ENCODE measurements at places on chromosomes 7 and 10. TPM values are rescaled to one million over a fixed set of nuclear protein-coding genes. Genes with fewer than 3 reads are reported as not detected.

DNA sequence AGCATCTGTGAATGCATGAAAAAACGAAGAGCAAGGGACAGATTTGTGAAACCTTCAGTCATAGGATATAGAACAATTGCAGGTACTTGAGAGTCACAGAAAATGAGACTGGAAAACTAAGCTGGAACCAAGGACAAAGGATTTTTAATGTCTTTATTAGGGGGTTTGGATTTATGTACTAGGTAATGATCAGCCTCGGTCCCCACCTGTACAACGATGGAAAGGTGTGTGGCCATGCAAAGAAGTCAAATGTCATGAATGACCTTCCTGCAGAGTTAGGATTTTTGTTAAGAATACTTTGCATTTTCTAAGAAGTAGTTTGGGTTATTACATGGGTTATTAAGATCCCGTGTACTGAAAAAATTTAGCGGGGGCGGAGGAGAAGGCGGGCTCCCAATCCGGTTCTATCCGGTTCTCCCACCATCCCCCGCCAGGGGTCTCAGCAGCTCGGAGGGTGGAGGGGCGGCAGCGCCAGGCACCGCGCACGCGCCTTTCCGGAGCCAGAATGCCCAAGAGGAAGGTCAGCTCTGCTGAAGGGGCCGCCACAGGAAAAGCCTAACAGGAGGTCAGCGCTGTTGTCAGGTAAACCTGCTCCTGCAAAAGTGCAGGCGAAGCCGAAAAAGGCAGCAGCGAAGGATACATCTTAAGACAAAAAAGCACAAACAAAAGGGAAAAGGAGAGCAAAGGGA, 327.5 kb upstream of the PLXDC2 start:
- peak; percentile 76 for DNase-seq

- DNase-seq: no peak
Observed at GRCh38 chr7:129244220-129244619, 19.4 kb downstream of the AHCYL2 start.

Gene CFAP70
- total RNA-seq: 1.5 TPM

Gene STRIP2
- total RNA-seq: 16.2 TPM

DNA sequence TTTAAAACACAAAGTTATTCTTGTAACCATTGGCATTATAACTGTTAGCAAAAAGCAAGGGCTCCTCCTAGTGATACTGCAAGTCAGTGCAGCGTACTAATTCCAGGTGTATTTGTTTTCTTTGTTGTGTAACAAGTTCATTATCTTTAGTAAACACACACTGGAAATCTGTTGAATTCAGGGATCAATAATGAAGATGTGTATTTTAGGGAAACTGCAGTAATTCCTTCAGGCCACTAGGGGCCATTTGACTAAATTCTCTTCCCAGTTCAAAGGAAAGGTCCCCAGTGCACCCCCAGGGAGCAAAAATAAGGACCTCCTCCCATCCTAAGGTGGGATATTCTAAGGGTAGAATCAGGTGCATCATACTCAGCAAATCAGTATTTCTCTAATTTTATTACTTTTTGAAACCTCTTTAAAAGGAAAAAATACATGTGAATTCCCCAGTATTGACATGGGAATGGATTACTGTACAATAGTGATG, 158.6 kb upstream of the LYZL1 start:
- DNase-seq: no peak

- no peak for DNase-seq
Observed at GRCh38 chr7:107173191-107173590, 4.4 kb downstream of the HBP1 start.

GRCh38 chr10:93826355-93826754, 67.4 kb upstream of the SLC35G1 start:
- no peak for DNase-seq

DNA sequence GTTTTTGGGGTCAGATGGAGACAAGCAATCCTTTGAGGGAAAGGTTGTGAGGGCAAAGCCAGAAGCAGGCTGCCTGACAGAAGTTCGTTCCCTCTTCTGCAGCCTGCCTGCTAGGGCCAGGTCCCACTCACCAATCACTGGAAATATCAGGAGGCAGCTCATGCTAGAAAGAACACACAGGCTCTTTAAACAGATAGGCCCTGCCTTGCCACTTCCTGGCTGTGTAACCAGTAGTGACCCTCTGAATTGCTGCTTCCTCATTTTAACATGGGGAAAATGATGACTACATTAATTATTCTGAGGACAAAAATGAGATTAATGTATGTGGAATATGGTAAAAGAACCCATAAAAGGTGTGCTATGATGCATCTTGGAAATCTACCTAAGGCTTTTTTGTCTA, 50.5 kb upstream of the MRLN start:
- no peak for DNase-seq

Gene FAM241B
- total RNA-seq: 3.3 TPM

All from Right ventricle myocardium superior (tissue), 1 donor.